Urinary bladder (tissue), 4 donors: ENCODE measurements at places on chromosomes 1 and 21. TPM values are rescaled to one million over a fixed set of nuclear protein-coding genes. Genes with fewer than 3 reads are reported as not detected.
A peak's percentile ranks its signal among the peaks of the same experiment; 100 is the strongest.

- no peak for DNase-seq
Measured at GRCh38 chr1:164823486-164824279, 264.7 kb downstream of the PBX1 start.

GRCh38 chr1:35111106-35111505 lies 31.9 kb downstream of the ZMYM1 start:
- DNase-seq, result no peak

DNA sequence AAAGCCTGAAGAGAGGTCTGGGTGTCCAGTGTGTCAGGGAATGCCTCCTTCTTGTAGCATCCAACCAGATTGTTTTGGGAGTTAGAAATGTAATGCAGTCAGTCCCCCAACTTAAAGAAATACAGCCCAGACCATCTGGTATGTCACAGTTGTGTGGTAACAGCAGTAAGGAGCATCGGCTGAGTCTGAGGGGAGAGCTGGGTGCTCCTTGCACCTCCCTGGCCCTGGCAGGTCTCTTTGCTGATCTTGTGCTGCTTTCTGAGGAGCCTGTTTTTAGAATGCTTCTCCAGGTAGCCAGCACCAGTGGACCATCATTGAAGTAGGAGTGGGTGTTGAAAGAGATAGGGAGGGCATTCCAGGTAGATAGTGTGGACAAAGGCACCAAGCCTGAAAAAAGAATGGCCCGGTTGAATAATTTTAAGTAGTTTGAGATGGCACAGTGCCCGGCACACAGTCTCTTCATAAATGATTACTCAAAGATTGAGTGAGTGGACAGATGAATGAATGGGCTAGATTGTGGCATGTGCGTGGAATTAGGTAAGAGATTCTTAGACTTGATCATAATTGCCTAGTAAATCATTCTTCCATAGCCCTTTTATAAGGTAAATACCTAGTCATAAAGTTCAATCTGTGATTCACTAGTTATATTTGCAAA lies 46.5 kb downstream of the LAMC1 start:
- DNase-seq, result no peak

Gene ANGPTL1
- 47.5 TPM for total RNA-seq

Gene VANGL1
- 15.3 TPM for total RNA-seq

DNA sequence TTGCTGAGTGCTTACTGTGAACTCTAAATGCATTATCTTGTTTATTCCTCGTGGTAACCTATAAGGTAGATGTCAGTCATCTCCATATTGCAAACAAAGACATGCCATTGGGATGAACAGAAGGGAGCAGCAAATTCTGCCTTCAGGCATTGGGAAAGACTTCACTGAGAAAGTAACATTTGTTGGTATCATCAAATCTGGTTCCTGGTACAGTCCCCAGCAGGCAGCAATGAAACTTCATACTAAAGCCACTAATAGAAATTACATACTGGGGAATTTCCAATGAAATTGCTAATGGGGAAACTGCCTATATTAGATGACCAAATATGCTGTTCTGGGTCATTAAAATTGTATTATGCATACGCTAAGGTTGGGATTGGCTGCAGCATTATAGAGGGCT lies 47.3 kb upstream of the ST6GALNAC5 start:
- no peak for DNase-seq

DNA sequence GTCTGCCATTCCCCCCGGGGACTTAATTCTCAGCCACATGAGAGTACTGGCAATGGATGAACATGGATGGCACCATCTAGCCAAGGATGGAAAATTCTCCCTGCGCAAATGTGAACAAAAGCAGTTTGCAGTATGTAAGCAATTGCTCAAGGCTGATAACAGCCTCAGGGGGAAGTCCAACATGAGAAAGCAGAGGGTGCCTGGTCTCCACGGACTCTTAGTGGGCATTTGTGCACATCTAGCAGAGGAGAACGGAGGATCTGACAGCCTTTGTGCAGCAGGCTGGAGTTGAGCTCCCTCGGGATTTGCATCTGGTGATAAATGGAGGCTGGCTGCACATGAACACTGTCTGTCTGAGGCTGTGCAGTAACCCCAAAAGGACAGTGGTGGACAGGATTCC lies 13.9 kb upstream of the OLIG1 start:
- DNase-seq, result no peak

DNA sequence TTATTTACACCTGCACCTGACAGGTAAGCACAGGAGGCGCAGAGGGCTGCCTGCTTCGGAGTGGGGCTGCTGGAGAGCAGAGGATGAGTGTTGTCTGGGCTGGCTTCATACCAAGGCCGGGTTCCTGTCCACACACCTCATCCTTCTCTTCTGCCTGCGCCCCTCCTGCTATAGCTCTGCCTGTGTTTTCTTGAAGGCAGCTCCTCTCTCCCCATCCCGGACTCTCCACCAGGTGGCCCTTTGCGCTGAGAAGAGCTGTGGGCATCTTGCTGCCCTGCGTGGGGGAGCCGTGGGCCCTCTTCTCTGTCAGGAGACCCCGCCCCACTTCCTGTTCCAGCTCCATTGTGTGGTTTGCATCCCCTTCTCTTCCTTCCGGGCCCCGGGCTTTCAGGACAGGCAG lies 35.0 kb downstream of the ARHGEF10L start:
- no peak for DNase-seq

DNA sequence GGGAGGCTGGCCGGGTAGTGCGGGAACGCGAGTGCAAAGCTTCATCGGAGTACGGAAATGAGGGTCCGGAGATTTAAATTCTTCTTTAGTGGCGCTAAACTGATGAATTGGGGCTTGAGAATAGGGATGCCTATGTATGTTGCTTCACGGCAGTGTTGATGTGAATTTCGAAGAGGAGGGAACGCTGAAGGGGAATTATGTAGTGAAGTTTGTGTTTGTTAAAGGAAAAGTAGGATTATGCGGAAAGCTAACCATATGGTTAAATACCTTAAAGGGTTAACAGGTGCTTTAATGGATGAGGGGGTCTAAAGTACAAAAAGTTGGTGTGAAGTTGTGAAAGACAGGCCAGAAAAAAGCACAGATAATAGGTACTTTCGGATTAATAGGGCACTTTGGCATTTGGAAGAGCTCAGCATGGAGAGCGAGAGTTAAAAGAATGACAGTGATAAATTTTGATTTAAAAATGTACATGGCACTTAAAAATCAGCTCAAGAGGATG lies 1.4 kb downstream of the HS2ST1 start:
- DNase-seq, result no peak

- DNase-seq, result no peak
Measured at GRCh38 chr1:201630582-201630981, 91.7 kb downstream of the NAV1 start.

Gene RBM34
- 53.8 TPM for total RNA-seq

Gene ZBED6
- 30.8 TPM for total RNA-seq

Gene CELF3
- total RNA-seq, result 0.37 TPM

Gene CD2
- 1.4 TPM for total RNA-seq

Gene RXRG
- 4.5 TPM for total RNA-seq

Gene PPM1J
- 0.37 TPM for total RNA-seq

DNA sequence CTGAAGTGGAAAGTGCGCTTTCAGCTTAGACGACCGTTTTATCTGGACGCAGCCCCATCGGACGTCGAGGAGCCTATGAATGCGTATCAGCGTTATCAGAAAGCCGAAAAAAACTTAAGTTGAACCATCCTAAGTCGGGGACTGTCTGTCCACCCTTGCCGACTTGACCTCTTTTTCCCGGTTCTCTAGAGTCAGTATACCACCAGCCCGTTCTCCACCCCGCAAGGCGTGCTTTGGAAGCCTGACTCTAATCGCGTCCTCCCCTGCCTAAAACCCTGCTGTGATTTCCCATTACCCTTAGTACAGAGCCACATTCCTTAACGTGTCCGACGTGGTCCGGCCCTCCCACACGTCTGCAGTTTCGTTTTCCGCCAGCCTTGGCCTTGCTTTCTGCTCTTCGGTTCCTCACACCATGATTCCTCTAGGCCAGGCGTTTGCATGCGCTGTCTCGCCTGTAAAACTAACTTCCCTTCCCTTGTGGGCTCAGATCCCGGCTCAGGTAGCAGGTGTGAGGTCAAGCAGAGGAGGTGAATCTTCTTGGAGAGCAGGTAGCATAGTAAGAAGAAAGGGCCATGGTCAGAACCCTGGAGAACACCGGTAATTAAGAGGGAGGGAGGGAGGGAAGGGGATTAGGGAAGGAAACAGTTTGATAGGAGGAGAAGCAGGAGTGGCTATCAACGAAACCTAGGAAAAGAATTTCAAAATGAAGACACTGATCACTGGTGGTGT lies 865 bp downstream of the ADPRS start:
- no peak for DNase-seq

Gene SORT1
- 26.5 TPM for total RNA-seq

Gene CRP
- total RNA-seq, result not detected

GRCh38 chr1:70071601-70072000 lies 133.8 kb downstream of the LRRC40 start:
- peak; percentile 72 for DNase-seq

Gene SLAMF6
- 0.53 TPM for total RNA-seq

GRCh38 chr1:101100674-101101073 lies 75.1 kb upstream of the DPH5 start:
- no peak for DNase-seq

DNA sequence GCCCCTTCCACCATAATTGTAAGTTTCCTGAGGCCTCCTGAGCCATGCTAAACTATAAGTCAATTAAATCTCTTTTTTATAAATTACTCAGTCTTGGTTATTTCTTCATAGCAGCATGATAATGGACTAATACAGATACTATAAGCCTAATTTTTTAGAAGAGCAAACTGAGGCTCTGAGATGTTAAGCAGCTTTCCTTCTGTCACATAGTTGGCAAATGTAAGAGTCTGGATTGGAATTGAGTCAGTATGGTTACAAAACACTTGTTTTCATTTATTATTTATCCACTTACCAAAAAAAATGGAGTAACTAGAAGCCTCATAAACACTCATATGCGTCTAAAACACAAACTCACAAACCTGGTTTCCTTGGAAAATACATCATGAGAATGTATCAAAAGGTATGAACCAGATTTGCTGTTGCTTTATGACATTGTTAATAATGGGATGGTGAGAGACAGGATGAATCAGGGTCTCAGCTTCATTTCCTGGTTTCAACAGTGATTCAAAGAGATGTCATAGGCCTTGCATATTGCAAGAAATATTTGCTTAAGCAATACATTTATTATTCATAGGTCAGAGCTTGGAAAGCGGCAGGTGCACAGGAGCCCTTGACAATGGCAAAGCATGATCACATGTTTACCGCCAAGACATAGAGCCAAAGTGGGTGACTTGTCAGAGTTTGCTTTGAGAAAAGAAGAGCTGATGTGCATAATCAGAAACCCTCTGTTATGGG lies 221.5 kb downstream of the GRIK1 start:
- DNase-seq, result no peak

DNA sequence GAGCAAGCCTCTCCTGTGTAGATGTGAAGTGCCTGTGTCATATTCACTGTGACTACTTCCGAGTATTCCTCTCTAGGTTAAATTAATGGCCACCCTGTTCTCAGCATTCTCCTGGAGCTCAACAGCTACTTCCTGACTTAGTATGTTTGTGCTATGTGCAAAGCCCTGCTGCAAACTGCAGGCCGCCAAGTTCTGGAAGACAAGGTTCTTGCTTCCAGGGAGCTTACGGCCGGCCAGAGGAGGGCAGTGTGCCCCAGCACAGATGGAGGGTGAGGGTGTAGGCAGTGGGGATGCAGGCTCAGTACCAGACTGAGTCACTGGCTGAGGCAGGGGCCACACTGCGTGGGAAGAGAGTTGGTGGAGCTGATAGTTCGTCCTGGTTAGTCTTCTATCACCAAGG lies 43.2 kb downstream of the ELK4 start:
- no peak for DNase-seq

DNA sequence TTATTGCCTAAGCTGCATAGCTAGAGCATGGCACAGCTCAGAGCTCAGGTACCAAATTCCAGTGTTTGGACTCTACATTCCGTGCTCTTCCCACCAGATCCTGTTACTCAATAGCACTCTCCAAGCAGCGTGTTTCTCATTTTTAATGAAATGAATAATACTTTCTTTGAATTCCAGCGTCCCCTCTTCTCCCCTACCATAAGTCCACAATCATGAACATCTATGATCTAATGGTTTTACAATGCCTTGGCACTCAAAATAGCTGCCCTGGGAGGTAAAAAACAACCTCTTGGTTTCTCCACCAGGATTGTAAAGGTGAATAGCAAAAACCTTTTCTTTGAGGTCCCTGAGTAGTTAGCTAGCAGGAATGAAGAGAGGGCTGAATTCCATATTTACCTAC lies 480.0 kb upstream of the PKN2 start:
- DNase-seq, result no peak

GRCh38 chr1:44251486-44251885 lies 38.2 kb downstream of the DMAP1 start:
- no peak for DNase-seq

Gene SLAMF9
- total RNA-seq, result not detected

GRCh38 chr1:115838431-115839028 lies 2.4 kb downstream of the NHLH2 start:
- no peak for DNase-seq

GRCh38 chr1:58939666-58940370 lies 156.0 kb upstream of the JUN start:
- no peak for DNase-seq

GRCh38 chr1:59506952-59507351 lies 210.1 kb downstream of the FGGY start:
- no peak for DNase-seq

GRCh38 chr1:32755098-32755809 lies 52.7 kb upstream of the SYNC start:
- no peak for DNase-seq

Gene TCHHL1
- not detected for total RNA-seq

GRCh38 chr1:10556430-10557005 lies 81.8 kb downstream of the PEX14 start:
- DNase-seq, result no peak

DNA sequence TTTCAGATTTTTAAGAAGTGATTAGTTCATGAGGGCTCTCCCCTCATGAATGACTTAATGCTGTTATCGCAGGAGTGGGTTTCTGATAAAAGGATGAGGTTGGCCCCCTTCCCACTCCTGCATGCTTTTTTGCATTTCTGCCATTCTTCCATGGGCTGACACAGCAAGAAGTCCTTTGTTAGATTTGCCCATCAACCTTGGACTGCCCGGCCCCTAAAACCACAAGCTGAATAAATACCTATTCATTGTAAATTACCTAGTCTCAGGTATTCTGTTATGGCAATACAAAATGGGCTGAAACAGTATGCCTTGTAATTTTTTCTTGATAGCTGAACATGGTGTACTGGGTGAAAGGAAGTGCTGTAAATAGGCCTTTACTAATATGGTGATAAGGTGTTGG lies 72.7 kb upstream of the DPH5 start:
- no peak for DNase-seq

- DNase-seq, result no peak
Measured at GRCh38 chr1:11107599-11107998, 7.9 kb upstream of the EXOSC10 start.

DNA sequence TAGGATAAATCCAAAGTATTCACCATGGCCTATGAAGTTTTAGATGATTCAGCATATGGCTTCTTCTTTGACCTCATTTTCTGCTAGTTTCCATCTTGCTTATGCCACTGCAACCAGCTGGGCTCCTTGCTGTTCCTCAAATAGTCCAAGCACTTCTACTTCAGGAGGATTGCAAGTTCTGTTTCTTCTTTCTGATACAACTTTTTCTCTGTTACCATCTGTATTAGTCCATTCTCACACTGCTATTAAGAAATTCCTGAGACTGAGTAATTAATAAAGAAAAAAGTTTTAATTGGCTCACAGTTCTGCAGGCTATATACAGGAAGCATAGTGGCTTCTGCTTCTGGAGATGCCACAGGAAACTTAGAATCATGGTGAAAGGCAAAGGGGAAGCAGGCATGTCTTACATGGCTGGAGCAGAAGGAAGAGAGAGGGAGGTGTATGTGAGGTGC lies 20.3 kb downstream of the PTGS2 start:
- DNase-seq, result no peak

Gene TMEM51
- total RNA-seq, result 15.9 TPM

- DNase-seq, result no peak
Measured at GRCh38 chr1:84995484-84996334, 1.2 kb downstream of the MCOLN2 start.
